GM13977 (cell line): ENCODE measurements at places on chromosomes 3 and 15.

DNA sequence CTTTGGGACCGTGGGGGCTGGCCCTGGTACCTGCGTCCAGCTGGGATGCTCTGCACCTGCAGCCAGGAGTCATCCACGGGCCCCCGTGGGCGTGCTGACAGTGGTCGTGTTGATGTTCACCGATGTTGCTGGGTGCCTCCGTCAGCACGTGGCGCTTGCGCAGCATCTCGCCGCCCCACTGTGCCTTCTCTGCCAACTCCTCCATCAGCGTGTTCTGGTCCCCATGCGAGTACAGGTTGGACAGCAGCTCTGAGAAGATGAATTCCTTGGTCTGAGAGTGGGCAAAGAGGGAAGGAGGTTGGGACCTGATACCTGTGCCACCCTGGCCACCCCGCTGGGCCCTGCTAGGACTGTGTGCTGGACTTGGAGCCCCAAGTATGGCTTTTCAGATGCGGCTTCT lies 61.4 kb downstream of the ADAMTS7 start:
- no peak for DNase-seq

DNA sequence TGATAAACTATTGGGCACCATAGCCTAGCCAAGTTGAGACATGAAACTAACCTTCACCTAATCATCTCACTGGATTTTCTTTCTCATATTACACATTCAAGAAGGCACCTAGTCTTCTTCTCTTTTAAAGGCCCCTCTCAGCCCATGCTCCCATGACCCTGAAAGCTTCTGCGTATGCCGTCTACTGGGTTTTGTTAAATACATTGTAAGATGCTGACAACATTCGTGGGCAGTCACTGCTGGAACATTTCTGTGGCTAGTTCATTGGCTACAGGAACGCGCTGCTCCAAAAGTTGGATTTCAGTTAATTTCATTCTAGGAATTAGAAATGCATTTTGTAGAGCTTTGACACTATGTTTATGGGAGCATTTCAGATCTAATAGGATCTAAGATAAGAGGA lies 52.3 kb upstream of the CHD2 start:
- DNase-seq = no peak

DNA sequence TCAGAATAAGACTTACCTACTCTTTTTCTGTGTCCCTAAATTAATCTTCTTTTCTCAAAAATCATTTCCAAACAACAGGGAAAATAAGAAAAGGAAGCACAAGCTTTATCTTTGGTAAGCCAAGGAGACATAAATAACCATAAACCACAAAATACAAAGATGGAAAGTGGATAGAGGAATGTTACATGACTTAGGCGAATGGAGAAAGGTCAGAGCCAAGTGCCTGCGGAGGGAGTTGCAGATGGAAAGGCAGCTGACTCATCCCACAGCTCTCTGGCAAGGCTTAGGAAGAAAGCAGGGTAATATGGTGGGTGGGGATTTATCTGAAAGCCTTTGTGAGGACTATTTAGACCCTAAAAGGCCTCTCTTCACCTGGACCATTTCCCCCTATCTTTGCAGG lies 72.8 kb downstream of the GALK2 start:
- DNase-seq = no peak

- no peak for DNase-seq
These were observed 441.2 kb downstream of the ROBO1 start for GRCh38 chr3:79326642-79327041.

GRCh38 chr15:29636921-29637320 lies 185.3 kb downstream of the TJP1 start:
- DNase-seq = no peak

GRCh38 chr3:81744366-81744765 lies 17.1 kb downstream of the GBE1 start:
- DNase-seq = no peak

GRCh38 chr15:62771234-62771633 lies 271.3 kb upstream of the TPM1 start:
- no peak for DNase-seq

GRCh38 chr3:350871-351371 lies 154.4 kb downstream of the CHL1 start:
- DNase-seq = no peak

DNA sequence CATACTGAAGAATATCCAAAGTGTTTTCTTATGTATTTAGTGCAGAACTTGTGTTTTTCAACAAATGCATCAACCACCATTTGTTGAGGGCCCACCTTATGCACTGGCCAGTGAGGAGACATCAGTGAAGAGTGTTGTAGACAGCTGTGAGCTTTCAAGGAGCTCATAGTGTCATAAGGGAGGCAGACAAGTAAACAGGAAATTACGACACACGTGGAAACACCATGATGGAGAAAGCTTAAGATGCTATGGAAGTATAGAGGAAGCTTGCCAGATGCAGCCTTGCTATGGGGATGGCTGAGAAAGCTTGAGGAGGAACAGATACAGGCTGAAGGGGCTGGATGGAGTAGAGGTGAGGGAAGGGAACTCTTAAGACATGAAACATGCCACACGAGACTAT lies 50.8 kb upstream of the PSMD6 start:
- DNase-seq = no peak

GRCh38 chr3:186182850-186183249 lies 74.0 kb upstream of the ETV5 start:
- DNase-seq = no peak

- DNase-seq = no peak
These were observed 1.3 kb upstream of the CTNNB1 start for GRCh38 chr3:41198046-41198445.

DNA sequence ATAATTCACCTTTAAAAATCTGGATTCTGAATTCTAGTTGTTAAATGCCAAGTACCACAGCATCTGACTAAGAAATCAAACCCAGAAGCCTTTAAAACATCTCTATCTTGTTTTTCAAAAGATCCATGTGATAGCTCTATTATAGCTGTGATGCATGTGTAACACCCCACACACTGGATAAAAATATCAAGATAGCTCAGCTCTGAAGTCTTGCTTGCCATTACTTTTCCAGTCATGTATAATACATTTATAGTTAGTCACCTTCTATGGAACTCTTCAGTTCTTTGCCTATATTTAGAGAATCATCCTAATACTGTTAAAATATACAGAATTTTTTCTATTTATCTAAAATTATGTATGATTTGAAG lies 11.6 kb downstream of the ARPP19 start:
- DNase-seq = no peak

GRCh38 chr3:112394003-112394640 lies 61.2 kb downstream of the CD200 start:
- no peak for DNase-seq

DNA sequence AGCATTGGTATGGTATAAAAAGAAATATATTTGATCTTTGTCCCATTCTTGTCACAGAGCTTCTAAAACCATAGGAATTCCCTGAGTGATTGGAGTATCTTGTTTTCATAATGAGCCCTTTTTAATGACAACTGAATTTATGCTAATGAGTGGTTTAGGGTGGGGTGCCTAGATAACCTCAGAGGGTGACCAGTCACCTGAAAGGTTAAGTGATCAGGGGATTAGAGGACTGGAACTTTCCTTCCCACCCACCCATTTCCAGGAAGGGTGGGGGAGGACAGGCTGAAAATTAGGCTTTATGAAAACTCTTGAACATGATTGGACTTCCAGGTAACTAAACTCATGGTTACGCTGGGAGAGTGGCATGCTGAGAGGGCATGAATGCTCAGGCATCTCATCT lies 8.5 kb downstream of the MFN1 start:
- DNase-seq = no peak

- no peak for DNase-seq
These were observed 36.5 kb upstream of the BCL2A1 start for GRCh38 chr15:80007532-80007931.

- no peak for DNase-seq
These were observed 118.8 kb downstream of the ECT2 start for GRCh38 chr3:172869368-172869771.

GRCh38 chr3:12632523-12632922 lies 31.4 kb downstream of the RAF1 start:
- no peak for DNase-seq

DNA sequence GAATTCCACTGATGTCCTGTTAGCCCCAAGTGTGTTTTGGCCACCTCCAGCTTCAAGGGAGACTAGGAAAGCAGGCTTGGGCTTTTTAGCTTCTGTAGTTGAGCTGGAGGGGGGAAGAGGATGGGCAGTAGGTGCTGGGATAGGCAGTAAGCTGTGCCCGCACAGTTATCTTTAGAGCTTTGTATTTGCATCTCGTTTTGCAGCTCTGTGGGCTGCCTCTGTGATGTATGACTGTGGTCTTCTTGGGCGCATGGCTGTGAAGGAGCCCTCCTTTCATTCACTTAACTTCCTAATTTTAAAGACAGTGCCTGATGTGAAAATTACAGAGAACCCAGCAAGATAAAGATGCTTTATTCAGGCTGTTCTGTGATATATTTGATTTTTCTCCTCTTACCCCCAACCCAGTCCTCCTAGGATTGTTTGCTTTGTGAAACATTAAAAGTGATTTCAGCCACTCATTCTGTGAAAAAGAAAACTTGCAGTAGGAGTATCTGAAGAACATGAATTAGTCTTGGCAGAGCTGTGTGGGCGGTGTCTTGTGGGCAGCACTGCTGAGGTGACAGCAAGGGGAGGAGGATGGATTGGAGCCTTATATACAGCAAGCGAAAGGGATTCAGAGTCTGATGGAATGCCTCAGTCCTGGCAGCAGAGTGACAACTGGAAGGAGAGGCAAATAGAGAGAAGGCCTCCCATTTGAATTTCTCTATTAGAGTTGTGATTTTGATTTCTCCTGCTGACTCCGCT lies 74.3 kb downstream of the LARS2 start:
- no peak for DNase-seq

GRCh38 chr3:165130708-165131107 lies 52.4 kb upstream of the SI start:
- DNase-seq = no peak

DNA sequence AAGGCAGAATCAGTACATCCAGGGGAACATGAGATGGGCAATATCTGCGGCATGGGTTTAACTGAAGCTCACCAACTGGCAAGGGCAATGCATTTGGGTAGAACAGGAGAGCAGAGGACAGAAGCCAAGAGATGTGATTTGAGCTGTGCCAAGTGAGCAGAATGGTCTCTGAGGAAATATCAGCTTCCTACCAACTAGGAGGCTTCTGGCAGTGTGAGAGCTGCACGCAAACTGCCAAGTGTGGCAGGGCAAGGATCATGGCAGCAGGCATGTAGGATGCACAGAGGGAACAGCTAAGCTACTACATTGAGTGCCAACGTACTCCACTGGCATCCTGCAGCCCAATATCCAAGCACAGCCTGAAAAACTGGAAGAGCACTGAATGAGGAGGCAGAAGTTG lies 1036.5 kb downstream of the TUSC7 start:
- DNase-seq = no peak

DNA sequence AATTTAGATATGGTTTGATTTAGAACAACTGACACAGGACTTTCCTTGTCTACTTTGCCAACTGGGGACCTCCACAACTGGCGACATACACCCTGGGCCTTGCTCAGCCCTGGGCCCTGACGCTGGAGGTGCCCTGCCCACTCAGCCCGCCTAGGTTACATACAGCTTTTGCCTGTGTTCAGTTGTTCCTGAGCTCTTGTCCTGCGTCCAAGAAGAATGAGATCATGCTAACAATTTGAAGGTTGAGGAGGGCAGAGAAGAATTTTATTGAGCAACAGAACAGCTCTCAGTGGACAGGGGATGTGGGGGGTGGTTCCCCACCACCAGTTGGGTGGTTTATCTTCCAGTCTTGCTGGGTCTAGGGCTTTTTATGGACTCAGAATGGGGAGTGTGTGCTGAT lies 67.9 kb downstream of the IQCH start:
- no peak for DNase-seq

DNA sequence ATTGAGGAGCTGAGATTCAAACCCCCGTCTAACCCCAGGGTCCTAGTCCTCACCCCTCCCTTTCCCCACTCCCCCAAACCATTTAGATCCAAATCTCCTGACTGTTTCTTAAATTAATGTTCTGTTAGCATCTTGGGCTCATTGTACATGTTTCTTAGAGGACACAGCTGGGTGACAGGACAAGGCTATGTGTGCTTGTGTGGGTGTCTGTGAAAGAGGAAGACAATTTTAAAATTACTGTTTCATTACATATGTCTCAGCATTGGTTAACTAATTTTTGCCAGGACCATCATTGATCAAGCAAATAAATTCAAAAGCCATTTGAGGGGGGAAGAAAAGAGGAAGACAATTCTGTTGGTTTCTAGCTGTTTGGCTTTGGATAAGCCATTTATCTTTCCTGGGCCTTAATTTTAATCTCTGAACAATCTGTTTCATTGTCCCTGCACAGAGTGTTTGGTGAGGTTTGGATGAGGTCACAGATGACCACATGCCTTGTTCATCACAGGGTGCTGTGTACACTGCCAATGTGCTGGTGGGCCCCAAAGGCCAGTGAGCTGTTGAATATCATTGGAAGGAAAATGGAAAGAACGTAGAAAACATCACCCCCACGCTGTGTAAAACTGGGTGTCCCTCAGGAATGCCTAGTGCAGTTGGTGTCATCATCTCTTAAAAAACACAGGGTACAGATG lies 51.9 kb downstream of the RPLP1 start:
- no peak for DNase-seq

- DNase-seq = peak; percentile 29
These were observed 55.5 kb downstream of the FNDC3B start for GRCh38 chr3:172094621-172095557.

DNA sequence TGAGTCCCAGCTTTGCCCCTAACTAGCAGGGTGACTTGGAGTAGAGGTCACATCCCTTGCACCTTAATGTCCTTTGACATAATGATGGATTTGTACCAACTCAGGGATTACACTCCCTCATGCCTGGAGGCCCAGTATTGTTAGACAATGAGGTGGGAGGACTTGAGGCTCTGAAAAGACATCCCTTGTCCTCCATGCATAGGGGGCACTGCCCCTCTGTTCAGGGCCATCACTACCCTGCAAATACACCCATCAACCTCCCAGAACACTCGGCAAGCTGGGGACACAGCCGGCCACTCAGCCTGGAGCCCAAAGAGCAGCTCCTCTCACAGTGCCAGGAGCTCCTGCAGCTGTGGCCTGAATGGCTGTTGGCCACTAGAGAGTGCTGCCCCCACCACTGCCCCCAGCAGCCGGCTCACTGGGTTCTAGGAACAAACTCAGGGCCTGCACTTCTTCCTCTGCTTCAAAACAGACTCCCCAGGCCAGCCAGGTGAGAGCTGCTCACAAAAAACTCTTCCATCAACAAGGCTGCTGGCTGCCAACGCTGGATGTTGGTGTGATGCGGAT lies 90.2 kb downstream of the GABRB3 start:
- DNase-seq = no peak

DNA sequence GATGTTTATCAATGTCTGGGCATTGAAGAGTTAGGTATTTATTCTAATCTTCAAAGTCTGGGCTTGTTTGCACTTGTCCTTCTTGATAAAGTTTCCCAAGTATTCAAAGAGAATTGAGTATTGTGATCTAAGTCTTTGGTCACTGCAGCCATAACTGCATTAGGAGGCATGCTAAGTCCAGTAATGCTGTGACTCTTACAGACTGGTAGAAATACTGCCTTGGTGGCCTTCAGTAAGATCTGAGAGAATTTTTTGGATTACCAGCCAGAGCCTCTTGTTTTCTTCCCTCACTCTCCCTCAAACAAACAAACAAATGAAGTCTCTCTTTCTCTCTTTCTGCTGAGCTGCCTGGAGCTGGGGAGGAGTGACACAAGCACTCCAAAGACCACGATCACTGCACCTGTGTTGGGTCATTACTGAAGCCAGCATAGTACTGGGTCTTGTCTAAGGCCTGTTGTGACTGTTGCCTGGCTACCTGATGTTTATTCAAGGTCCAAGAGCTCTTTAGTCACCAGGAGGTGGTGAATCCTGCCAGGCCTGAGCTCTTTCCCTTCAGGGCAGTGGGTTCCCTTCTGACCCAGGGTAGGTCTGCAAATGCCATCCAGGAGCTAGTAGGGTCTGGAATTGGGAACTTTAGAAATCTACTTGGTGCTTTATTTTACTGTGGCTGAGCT lies 14.8 kb upstream of the RBP2 start:
- no peak for DNase-seq

- DNase-seq = no peak
These were observed 1072.7 kb downstream of the EPHA3 start for GRCh38 chr3:90180096-90180495.
